ENCODE measurements at places on chromosomes 6 and 20.

- DNase-seq: no peak
Measured at GRCh38 chr20:18020931-18021330, 36.8 kb downstream of the OVOL2 start.

- DNase-seq: no peak
Measured at GRCh38 chr20:34127792-34128191, 15.7 kb upstream of the EIF2S2 start.

DNA sequence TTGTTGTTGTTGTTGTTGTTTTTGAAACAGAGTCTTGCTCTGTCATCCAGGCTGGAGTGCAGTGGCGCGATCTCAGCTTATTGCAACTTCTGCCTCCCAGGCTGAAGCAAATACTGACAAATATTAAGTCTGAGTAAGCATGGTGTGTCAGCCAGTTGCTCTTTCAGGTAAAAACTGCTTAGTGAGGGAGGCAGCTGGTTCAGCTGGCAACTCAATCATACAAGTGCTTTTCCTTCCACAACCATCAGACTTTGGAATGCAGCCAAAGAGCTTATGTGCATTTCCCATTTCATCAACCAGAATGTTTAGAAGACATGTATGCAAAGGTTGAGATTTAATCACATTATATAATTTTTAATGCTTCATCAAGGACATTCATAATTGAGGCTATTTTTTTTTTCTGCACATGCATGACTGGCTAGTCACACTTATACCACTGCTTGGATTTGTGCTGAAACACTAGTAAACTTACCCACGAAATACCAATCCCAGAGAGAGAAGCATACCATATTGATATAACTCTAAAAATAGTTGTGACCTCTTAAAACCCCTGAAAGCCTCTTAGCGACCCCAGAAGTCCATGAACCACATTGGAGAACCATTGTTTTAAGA is 56.0 kb downstream of the CLIC5 start:
- no peak for DNase-seq

DNA sequence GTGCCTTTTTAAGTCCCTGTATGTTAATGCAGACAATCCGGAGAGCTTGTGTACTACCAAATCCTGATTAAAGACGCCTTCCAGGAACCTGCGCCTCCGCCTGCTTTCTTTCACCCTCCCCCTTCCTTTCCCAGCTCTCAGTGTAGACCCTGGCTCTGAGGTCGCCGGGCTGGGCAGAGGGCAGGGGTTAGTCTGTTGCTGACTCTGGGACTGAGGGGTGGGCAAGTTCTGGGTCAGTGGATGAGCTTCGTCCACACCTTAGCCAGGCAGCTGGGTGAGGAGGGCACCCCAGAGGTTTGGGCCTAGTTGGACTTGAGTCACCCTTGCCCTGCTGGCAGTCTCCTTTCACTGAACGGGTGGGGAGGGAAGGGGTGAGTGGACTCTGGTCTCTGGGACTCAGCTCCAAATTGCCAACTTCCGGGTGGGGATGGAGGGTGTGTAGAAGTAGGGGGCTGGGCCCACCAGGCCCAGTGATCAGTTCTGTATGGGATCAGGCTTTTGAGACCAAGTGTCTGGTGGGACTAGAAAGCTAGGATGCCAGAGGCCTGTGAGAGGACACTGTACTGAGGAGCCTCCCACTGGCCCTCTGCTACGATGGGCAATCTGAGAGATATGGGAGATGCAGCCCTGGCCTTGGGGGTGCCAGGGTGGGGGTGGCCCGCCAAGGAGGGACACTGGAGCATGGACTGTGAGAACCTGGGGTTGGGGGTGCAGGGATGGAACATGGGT is 21.3 kb upstream of the SLC22A7 start:
- no peak for DNase-seq

- DNase-seq: no peak
Measured at GRCh38 chr6:12185081-12185673, 105.0 kb upstream of the EDN1 start.

Measured in activated CD8-positive, alpha-beta memory T cell treated with anti-CD3 and anti-CD28 coated beads for 1 hour (primary cell).